Psoas muscle (tissue), 8 donors: ENCODE measurements at places on chromosomes 13 and 19. TPM values are rescaled to one million over a fixed set of nuclear protein-coding genes. Genes with fewer than 3 reads are reported as not detected.

- DNase-seq: no peak
Measured at GRCh38 chr19:49128545-49129237, 9.3 kb downstream of the PPFIA3 start.

DNA sequence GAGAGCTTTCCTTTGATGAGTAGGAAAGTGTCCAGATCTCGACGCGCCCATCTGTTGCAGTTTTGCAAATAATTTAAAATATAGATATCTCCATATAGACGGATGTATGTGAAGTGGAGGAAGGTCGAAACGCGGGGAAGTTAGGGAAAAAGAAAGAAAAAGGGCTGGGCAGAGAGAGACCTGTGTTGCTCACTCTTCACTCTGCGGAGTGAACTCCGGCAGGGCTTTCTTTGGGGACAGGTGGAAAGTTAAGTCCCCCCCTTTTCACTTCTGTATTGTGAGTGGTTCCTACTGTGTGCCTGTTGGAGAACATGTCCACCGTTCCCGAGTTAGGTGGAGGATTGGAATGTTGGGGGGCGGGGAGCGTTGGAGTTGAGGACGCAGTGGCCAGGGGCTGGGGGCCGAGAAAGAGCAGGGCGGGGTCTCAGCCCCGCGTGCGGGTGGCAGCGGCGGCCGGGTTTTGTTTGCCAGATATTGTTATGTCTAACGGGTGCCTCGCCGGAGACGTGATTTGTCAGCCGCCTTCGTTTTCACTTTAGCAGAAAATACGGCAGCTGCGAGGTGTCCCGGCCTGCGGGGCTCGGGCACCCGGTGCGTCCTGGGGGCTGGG, 145.1 kb upstream of the ZNF536 start:
- DNase-seq: no peak

- DNase-seq: no peak
Measured at GRCh38 chr13:79096099-79096498, 310.0 kb downstream of the RBM26 start.

- DNase-seq: peak; percentile 67
Measured at GRCh38 chr13:39451860-39452301, 151.1 kb downstream of the LHFPL6 start.

DNA sequence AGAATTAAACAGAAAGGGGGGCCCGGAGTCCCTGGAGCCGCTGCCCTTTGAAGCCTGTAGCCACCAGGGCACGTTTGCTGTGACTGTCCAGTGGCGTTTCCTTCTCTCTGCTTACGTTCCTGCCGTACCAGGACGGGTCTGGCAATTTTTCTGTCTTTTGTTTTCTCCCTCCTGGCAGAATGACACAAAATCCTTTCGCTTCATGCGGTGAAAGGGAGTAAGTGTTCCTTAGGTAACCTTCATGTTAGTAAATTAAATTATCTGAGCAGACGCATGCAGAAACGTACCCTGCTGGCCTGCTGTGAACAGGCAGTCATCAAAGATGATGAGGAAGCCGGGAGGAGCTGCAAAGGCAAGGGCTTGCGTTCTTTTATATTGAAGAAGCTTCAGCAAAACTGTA, 299.3 kb upstream of the ARGLU1 start:
- DNase-seq: no peak

DNA sequence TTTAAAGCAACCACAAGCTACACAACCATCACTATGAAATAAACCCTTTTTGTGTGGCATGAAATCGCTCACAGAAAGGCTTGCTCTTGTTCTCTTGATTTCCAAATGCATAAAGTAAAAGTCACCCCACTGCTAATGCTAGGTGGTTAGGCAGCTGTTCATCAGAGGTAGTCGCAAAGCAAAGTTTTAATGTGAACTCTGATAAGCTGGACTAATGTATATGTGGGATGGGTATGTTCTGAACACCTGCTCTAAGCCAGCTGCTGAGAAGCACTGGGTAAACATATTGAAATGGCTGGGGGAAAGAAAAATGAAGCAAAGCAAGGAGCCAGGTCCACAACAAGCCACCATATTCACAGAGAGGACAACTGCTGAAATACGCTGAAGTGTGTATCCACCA, 142.3 kb downstream of the KLF12 start:
- no peak for DNase-seq

DNA sequence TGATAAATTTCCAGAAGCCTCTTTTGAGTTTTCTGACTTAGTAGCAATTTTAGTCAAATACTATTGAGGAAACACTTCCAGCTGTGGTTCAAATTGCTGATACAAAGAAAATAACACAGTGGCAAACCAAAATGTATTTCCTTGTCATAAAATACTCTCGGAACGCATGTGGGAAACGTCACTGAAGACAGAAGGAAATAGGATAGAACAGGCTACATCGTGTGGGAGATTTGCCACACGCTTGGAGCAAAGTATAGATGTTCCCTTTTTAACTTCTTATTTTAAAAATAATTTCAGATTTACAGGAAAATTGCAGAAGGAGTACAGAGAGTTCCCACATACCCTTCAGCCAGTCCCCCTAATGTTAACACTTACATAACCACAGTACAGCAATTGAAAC, 88.8 kb downstream of the ING1 start:
- no peak for DNase-seq

DNA sequence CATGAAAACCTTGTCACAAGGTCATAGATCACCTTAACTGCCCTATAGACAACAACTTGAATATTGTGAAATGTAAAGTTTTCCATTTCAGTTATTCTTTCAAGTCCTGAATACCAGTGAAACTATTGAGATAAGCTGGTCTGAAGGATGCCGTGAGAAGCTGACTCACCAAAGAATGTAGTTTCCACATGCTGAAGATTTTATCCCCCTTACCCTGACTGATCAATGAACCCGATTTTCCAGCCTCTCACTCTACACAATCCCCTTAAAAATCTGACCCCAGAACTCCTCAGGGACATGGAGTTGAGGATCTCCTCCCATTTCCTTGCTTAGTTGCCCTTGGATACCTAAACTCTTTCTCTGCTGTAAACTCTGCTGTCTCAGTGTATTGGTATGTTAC, 67.5 kb downstream of the POSTN start:
- no peak for DNase-seq

DNA sequence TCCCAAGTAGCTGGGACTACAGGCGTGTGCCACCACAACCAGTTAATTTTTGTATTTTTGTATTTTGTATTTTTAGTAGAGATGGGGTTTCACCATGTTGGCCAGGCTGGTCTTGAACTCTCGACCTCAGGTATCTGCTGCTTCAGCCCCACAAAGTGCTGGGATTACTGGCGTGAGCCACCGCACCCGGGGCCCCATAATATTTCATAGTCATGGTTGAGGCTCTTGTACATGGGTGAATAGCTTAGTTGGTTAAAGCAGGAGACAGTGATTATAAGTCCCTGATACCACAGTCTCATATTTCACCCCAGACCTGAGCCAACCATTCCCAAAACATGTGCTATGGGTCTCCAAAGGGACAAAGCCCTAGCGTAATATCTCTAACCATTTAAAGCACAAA, 26.1 kb downstream of the MBNL2 start:
- DNase-seq: no peak

DNA sequence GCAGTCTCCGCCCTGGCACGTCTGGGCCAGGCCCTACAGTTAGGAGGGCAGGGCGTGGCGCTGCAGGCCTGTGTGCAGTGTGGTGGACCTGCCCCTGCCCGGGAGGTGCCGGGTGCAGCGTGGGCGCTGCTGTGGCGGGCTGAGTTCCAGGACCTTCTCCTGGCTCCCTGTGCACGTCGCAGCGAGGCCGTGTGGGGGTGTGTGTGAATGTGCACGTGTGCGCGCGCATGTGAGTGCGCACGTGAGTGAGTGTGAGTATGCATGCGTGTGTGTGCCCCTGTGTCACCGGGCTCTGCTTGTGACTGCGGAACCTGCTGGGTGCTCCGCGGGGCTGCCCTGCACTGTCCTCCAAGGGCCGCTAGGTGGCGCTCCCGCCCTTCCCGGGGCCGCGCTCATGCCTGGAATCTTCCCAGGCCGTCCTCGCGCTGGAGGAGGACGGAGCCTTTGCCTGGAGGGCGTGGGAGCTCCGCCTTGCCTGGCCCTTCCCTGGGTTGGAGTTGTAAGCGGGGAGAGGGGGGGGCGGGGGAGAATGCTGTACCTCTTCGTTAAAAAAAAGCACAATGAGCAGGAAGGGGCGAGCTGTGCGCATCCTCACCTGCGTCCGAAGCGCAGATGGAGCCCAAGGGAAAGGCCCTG, 79.3 kb downstream of the KDM4B start:
- DNase-seq: peak; percentile 89

GRCh38 chr13:24080134-24080533, 80.4 kb upstream of the SPATA13 start:
- no peak for DNase-seq

- DNase-seq: no peak
Measured at GRCh38 chr13:99151516-99151915, 49.1 kb upstream of the UBAC2 start.

DNA sequence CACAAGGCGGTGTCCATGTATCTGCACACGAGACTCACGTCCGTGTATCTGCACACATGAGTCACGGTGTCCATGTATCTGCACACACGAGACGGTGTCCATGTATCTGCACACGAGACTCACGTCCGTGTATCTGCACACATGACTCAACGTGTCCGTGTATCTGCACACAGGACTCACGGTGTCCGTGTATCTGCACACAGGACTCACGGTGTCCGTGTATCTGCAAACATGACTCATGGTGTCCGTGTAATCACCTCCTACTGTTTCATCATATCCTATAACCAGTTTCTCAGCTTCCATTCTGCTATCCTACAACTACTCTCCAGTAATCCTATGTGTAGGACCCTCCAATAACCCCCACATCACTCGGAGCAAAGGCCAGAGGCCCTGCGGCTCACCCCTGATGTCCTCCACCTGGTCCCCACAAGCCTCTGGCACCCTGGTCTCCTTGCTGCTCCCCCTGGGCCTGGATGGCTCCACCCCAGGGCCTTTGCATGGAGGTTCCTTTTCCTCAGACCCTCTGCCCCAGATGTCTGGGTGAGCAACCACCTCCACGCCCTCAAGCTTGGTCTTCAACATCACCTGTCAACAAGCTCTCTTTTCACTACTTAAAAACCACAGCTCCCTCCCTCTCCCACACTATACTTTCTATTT, 2.5 kb upstream of the TMEM255B start:
- DNase-seq: no peak

GRCh38 chr13:100650326-100650725, 24.3 kb downstream of the TMTC4 start:
- DNase-seq: no peak

DNA sequence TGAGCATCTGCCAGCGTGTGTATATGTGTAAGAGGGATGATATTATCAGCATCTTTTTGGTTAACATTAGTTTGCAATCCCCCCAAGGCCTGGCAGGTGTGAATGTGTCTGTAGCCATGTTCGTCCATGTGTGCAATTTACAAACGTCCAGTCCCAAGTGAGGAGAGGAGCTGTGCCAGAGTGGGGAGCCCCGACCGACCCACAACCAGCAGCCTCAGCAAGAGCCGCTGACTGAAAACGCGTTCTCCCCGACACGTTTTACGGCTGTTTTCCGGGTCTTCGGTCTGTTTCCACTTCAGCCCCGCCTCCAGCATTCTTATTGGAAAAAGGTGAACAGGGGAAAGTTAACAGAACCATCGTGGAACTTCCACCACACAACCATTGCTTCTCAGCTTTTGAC, 119.1 kb upstream of the SOX1 start:
- no peak for DNase-seq

DNA sequence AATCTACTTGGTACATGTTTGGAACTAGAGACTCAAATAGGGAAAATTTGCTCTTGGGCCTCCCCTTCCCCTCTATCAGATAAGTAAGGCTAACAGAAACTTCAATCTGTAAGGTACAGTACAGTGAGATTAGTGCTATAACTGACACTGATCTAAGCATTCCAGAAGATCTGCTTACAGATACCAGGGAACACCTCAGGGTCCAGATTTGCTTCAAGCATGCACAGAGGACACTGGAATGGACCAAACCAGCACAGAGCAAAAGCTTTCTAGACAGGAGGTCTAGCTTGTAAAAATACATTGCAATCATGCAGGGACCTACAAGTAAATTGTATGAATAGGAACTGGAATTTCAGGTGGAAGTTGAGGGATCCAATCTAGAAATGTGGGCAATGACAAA, 16.4 kb downstream of the DIAPH3 start:
- DNase-seq: no peak

GRCh38 chr13:32960626-32961025, 55.6 kb upstream of the KL start:
- no peak for DNase-seq

- no peak for DNase-seq
Measured at GRCh38 chr13:96824140-96824539, 170.1 kb downstream of the OXGR1 start.

- no peak for DNase-seq
Measured at GRCh38 chr13:69389899-69390298, 717.7 kb upstream of the ATXN8OS start.

DNA sequence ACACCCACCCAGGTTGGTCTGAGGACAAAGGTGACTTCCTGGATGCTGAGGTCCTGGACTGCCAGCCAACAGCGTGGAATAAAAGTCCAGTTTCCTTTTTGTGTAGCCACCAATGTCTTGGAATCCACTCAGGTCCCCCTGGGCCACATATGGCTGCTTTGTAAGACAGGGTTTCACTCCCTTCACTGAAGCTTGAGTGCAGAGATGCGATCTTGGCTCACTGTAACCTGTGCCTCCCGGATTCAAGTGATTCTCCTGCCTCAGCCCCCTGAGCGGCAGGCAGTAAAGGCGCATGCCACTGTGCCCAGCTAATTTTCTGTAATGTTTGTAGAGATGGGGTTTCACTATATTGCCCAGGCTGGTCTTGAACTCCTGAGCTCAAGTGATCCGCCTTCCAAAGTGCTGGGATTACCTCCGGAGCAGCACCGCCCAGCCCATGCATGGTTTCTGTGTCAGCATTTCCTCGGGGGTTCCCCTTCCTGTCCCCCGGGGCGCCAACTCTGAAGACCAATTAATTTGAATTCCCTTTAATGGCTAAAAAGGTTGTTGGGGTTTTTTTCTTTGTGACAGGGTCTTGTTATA, 17.5 kb downstream of the KANK2 start:
- DNase-seq: no peak

- peak; percentile 65 for DNase-seq
Measured at GRCh38 chr19:52734331-52734892, 432 bp downstream of the ZNF611 start.

GRCh38 chr13:102812611-102813287, 13.8 kb downstream of the BIVM start:
- DNase-seq: no peak

- DNase-seq: no peak
Measured at GRCh38 chr19:5093948-5094718, 125.2 kb downstream of the KDM4B start.

Gene HIPK4
- 0.08 TPM for total RNA-seq

Gene EFNA2
- not detected for total RNA-seq

Gene ZNF773
- total RNA-seq: 4.3 TPM

Gene HOMER3
- total RNA-seq: 66.0 TPM

Gene CGB2
- total RNA-seq: not detected

Gene PGLYRP2
- total RNA-seq: not detected

Gene AMH
- 3.6 TPM for total RNA-seq

Gene CEACAM7
- total RNA-seq: 0.15 TPM

Gene LIM2
- not detected for total RNA-seq

Gene FGF9
- 1.6 TPM for total RNA-seq

Gene ONECUT3
- total RNA-seq: not detected
